ENCODE measurements at places on chromosomes 11 and 22. TPM values are rescaled to one million over a fixed set of nuclear protein-coding genes. Genes with fewer than 3 reads are reported as not detected.

SULT4A1 gene
- total RNA-seq: 0.15 TPM

C11orf16 gene
- not detected for total RNA-seq

GP1BB gene
- total RNA-seq: not detected

TPBGL gene
- not detected for total RNA-seq

SLC22A6 gene
- total RNA-seq: not detected

C22orf31 gene
- total RNA-seq: not detected

SLC22A8 gene
- total RNA-seq: not detected

DKK3 gene
- 168 TPM for total RNA-seq

SLC22A25 gene
- not detected for total RNA-seq

SLCO2B1 gene
- not detected for total RNA-seq

PSMD13 gene
- 126 TPM for total RNA-seq
